Suprapubic skin (tissue), 4 donors: ENCODE measurements at places on chromosomes 11 and 22. TPM values are rescaled to one million over a fixed set of nuclear protein-coding genes. Genes with fewer than 3 reads are reported as not detected.

DNA sequence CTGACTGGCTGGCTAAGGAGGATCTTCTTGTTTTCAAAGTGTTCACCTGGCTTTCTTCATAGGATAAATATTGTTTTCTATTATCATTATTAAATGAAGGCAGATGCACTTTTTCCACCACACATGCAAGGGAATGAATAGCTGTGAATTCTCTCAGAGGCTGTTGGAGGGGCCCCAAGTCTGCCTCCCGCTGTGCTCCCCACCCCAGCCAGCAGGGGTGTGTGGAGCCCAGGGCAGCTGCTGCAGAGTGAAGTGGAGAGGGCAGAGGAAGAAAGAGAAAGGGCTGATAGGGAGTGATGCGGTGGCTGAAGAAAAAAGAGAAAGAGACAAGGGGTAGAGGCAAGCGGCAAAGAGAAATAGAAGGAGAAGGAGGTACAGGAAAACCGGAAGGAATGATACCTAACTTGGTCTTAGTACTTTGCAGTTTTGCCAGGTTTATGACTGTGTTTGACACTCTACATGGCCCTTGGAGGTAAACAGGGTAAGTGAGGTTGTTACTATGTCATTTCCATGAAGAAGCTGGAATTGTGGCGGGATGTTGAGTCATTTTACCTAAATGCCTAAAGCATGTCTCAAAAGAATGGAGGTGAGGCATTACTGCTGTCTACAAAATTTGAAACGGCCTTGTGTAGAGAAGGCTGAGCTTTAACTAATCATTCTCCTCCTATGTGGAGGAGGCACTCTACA, 145.7 kb upstream of the B3GAT1 start:
- H3K4me3 ChIP-seq: no peak overlapping the region
- no peaks in the 10 kb centered on the region for H3K27me3 ChIP-seq
- DNase-seq: no peak
- no peaks in the 10 kb centered on the region for H3K4me1 ChIP-seq
- no peaks in the 10 kb centered on the region for H3K36me3 ChIP-seq

DNA sequence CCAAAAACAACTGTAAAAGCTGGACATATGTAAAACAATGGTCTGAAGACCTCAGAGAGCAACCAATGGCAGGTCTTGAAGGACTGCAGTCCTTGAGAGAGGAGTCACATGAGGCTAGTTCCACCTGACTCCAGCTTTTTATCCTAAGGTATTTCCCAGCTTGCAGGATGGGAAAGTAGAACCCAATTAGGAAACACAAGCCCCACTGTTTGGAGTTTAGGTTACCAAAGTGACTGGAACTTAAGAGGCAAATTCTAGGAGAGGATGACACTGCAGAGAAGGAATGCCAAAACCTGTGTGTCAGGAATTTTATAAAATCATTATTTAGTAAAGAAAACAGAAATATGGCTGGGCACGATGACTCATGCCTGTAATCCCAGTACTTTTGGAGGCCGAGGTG, 18.4 kb downstream of the OR2AT4 start:
- H3K4me1 ChIP-seq: no peaks in the 10 kb centered on the region
- DNase-seq: no peak
- H3K4me3 ChIP-seq: no peak overlapping the region
- H3K27me3 ChIP-seq: peaks cover 5% of the 10 kb centered on the region

DNA sequence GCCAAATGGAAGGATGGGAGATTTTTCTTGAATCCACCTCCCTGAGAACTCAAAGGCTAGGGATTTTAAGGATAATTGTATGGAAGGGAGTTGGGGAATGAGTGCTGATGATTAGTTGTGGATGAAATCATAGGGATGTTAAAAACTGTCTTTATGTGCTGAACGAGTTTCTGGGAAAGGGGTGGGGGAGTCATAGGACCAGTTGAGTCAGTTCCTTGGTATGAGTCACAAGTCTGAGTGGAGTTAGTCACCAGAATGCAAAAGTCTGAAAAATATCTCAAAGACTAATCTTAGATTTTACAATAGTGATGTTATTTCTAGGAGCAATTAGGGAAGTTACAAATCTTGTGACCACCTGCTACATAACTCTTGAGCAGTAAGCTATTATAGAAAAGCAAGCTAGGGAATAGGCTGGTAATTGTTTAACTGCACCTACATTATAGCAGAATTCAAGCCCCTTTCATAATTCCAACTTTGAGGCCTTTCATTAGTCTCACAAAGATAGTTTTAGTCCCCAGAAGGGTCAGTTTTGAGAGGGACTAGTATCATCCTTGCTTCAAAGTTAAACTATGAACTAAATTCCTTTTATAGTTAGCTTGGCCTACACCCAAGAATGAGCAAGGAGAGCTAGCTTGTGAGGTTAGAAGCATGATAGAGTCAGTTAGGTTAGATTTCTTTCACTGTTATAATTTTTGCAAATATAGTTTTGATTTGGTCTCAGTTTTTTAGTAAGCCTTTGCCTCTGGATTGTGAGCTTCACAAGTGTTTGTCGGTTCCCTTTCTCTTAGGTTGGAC, 668.0 kb downstream of the ETS1 start:
- H3K27ac ChIP-seq: no peak overlapping the region
- H3K36me3 ChIP-seq: no peaks in the 10 kb centered on the region
- H3K4me1 ChIP-seq: no peaks in the 10 kb centered on the region
- DNase-seq: no peak

- no peaks in the 10 kb centered on the region for H3K27me3 ChIP-seq
- H3K4me3 ChIP-seq: no peak overlapping the region
- DNase-seq: no peak
- H3K4me1 ChIP-seq: no peaks in the 10 kb centered on the region
These were observed 360.0 kb upstream of the DDI1 start for GRCh38 chr11:103676413-103676812.

The OR8D4 gene
- not detected for total RNA-seq
